Activated CD4-positive, alpha-beta memory T cell treated with anti-CD3 and anti-CD28 coated beads, Interleukin-2, amount 10 ng/mL, durations not matched to agents 7 days and 5 days (primary cell): ENCODE measurements at places on chromosomes 11 and 22. TPM values are rescaled to one million over a fixed set of nuclear protein-coding genes. Genes with fewer than 3 reads are reported as not detected.
A peak's percentile ranks its signal among the peaks of the same experiment; 100 is the strongest.

ANO9 gene
- total RNA-seq, result 69.2 TPM

MMP13 gene
- total RNA-seq, result not detected

DNAJB13 gene
- total RNA-seq, result not detected

- no peaks in the 10 kb centered on the region for H3K4me1 ChIP-seq
- no peak overlapping the region for H3K27ac ChIP-seq
- no peak for DNase-seq
Observed at GRCh38 chr11:4164884-4165590, 70.4 kb downstream of the RRM1 start.

- H3K27me3 ChIP-seq, result no peaks in the 10 kb centered on the region
- no peak overlapping the region for H3K4me3 ChIP-seq
- H3K27ac ChIP-seq, result peak overlapping the region; percentile 76
- DNase-seq, result no peak
- peaks cover 51% of the 10 kb centered on the region for H3K36me3 ChIP-seq
Observed at GRCh38 chr11:33723238-33723881, 12.9 kb downstream of the CD59 start.

DNA sequence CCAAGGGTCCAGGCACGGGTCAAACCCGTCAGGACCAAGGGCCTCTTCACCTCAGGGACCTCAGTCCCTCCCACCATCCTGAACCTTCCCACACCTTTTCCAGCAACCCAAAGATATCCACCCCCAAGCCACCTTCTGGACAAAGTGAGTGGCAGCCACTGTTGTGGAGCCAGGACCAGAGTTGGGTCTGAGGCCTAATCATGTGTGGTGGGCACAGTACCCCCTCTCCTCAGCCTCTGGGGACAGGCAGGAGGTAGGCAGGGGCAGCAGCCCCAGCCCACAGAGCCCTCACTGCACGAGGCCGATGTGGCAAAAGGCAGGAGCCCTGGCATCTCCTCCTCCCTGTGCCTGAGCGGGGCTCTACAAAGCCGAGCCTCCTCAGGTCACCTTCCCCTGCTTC, 2.5 kb downstream of the KCNJ11 start:
- H3K27me3 ChIP-seq, result peaks cover 21% of the 10 kb centered on the region
- no peak overlapping the region for H3K4me3 ChIP-seq
- H3K4me1 ChIP-seq, result peaks cover 10% of the 10 kb centered on the region
- no peaks in the 10 kb centered on the region for H3K36me3 ChIP-seq
- DNase-seq, result no peak

GRCh38 chr11:79439410-79439885, 1.4 kb downstream of the TENM4 start:
- H3K4me1 ChIP-seq, result peaks cover 10% of the 10 kb centered on the region
- no peak for DNase-seq
- H3K36me3 ChIP-seq, result peaks cover 5% of the 10 kb centered on the region
- H3K27ac ChIP-seq, result no peak overlapping the region

- H3K4me1 ChIP-seq, result peaks cover 91% of the 10 kb centered on the region
- H3K27me3 ChIP-seq, result no peaks in the 10 kb centered on the region
- peak overlapping the region; percentile 3 for H3K4me3 ChIP-seq
- DNase-seq, result peak; percentile 87
Observed at GRCh38 chr11:114183044-114183511, 113.1 kb upstream of the NNMT start.

- H3K4me1 ChIP-seq, result no peaks in the 10 kb centered on the region
- no peak overlapping the region for H3K4me3 ChIP-seq
- no peaks in the 10 kb centered on the region for H3K27me3 ChIP-seq
- no peaks in the 10 kb centered on the region for H3K36me3 ChIP-seq
Observed at GRCh38 chr11:38060920-38061319, 1462.9 kb upstream of the RAG2 start.

GRCh38 chr11:69971741-69972140, 106.4 kb upstream of the ANO1 start:
- H3K36me3 ChIP-seq, result no peaks in the 10 kb centered on the region
- peaks cover 3% of the 10 kb centered on the region for H3K27me3 ChIP-seq
- no peak overlapping the region for H3K4me3 ChIP-seq
- no peak for DNase-seq
- H3K27ac ChIP-seq, result no peak overlapping the region

- H3K4me3 ChIP-seq, result peak overlapping the region; percentile 99
- peaks cover 71% of the 10 kb centered on the region for H3K36me3 ChIP-seq
- no peak for DNase-seq
Observed at GRCh38 chr11:4095509-4096230, 1.1 kb downstream of the RRM1 start.

DNA sequence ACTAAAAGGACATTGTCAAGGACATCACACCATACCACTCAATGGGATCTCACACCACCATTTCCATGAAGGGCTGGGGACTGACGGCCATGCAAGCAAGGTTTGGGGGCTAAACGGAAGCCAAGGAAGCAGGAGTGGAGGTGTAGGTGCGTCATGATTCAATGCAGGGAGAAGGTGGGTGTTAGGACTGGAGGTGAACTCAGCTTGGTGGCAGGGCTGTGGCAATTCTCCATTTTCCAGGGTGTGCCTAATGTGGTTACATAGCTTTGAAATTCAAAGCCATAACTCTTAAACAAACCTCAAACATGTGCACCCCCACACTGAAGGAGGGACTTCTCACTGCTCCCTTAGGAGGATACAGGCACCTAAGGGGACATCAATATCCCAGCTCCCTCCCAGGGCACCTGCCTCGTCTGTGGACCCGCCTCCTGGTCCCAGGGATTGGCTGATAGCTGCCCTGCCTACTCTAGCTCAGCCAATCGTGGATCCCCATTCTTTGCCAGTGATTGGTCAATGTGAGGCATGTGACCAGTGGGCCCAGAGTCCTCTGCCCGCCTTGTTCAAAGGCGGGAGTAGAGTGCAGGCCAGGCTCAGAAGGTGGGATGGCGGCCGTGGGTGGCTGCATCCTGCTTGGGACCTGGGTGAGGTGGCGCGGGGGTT, 64.6 kb downstream of the CTTN start:
- H3K4me1 ChIP-seq, result no peaks in the 10 kb centered on the region
- no peak overlapping the region for H3K27ac ChIP-seq
- no peak overlapping the region for H3K4me3 ChIP-seq
- no peak for DNase-seq

- no peaks in the 10 kb centered on the region for H3K27me3 ChIP-seq
- no peak overlapping the region for H3K27ac ChIP-seq
- no peak for DNase-seq
- H3K4me1 ChIP-seq, result peaks cover 7% of the 10 kb centered on the region
- no peak overlapping the region for H3K4me3 ChIP-seq
Observed at GRCh38 chr22:41656556-41656955, 32.1 kb downstream of the SNU13 start.

GRCh38 chr11:36069576-36070212, 125.8 kb downstream of the LDLRAD3 start:
- no peak overlapping the region for H3K27ac ChIP-seq
- H3K4me3 ChIP-seq, result no peak overlapping the region
- DNase-seq, result no peak
- peaks cover 1% of the 10 kb centered on the region for H3K27me3 ChIP-seq
- no peaks in the 10 kb centered on the region for H3K36me3 ChIP-seq

DNA sequence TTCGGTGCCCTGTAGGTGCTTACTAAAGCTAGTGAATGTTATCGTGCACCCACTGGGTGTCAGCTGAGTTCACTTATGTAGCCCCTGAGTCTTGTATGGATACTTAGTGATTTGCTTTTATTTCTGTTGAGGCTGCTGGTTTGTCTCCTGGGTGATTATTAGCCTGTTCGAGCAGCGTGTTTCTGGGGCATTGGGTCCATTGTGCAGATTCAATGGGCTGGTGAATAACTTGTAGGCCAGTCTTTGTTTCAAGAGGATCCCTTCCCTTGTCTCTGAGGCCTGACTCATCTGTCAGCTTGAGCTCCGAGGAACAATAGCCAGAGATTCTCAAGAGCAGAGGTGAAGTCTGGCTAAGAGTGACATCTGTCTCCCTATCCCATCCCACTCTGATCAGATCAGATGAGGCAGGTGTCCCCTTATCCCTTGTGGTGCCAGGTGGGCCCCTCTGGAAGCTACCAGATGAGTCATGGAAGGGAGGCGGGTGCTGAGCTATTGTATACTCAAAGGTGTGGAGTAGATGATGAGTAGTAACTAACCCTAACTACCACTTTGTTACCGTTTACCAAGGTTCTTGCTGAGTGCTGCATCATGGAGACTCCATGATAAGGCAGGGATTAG, 3.7 kb downstream of the MIAT start:
- peaks cover 58% of the 10 kb centered on the region for H3K36me3 ChIP-seq
- no peak for DNase-seq
- no peak overlapping the region for H3K27ac ChIP-seq
- peaks cover 67% of the 10 kb centered on the region for H3K4me1 ChIP-seq
